Activated naive CD4-positive, alpha-beta T cell treated with anti-CD3 and anti-CD28 coated beads, Interleukin-2, amount 50 U/mL, for 72 hours (primary cell): ENCODE measurements at places on chromosomes 3 and 15. TPM values are rescaled to one million over a fixed set of nuclear protein-coding genes. Genes with fewer than 3 reads are reported as not detected.

The KNG1 gene
- not detected for total RNA-seq

The JMJD7 gene
- 13.5 TPM for total RNA-seq

The RBP2 gene
- not detected for total RNA-seq

The MYH15 gene
- total RNA-seq = 0.18 TPM

The PRTG gene
- total RNA-seq = not detected

GRCh38 chr3:53102601-53103147, 27.6 kb downstream of the RFT1 start:
- peak; percentile 50 for DNase-seq

- DNase-seq = no peak
These were observed 44.8 kb upstream of the HES1 start for GRCh38 chr3:194091141-194091540.

DNA sequence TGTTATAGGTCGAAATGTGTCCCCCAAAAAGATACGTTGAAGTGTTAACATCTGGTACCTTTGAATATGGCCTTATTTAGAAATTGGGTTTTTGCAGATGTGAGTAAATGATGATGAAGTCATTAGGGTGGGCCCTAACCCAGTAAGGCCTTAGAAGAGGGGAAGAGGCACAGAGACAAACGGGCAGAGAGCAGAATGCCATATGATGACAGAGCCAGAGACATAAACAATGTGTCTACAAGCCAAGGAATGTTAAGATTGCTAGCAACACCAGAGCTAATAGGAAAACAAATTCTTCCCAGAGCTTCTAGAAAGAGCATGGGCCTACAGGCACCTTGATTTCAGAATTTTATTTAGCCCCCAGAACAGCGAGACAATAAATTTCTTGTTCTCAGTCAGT, 693.1 kb upstream of the NECTIN3 start:
- DNase-seq = no peak

GRCh38 chr3:123439806-123440580, 8.9 kb downstream of the ADCY5 start:
- no peak for DNase-seq

- no peak for DNase-seq
These were observed 113.8 kb downstream of the FRMD5 start for GRCh38 chr15:44081026-44082013.

DNA sequence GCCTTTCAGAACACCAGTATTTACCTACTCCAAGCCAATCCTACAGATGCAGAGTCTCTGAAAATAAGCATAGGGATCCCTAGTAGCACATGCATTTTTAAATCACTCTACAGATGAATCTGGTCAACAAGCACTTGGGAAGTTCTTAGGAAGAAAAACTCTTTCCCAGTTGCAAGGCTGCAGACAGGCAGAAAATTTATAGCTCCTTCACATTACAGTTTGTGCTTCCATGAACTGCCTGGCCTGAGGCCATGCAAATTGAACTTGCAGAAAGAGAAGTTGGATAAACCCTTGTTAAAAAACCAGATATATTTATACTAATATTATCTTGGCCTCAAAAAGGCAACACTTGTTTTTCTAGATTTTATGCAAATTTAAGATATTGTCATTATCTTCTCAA, 256.9 kb downstream of the EPHA3 start:
- DNase-seq = no peak

GRCh38 chr15:34813446-34814190, 18.3 kb upstream of the ACTC1 start:
- DNase-seq = no peak

DNA sequence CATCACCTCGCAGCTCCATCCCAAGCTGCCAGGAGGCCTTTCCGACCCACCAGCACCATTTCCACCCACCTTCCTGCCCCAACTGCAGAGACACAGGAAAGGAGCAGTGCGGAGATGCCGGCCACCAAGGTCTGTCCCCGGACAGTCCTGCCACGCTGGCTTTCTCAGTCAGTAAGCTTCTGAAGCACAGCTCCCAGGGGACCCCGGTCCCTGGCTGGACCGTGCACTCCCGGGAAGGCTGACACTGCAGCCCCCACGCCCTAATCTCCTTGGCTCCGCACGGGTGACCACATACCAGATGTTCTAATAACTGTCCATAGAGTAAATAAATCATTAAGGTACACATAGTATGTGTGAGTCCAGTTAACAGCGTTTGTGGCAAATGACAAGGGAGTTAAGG, 73.5 kb downstream of the VGLL4 start:
- no peak for DNase-seq

DNA sequence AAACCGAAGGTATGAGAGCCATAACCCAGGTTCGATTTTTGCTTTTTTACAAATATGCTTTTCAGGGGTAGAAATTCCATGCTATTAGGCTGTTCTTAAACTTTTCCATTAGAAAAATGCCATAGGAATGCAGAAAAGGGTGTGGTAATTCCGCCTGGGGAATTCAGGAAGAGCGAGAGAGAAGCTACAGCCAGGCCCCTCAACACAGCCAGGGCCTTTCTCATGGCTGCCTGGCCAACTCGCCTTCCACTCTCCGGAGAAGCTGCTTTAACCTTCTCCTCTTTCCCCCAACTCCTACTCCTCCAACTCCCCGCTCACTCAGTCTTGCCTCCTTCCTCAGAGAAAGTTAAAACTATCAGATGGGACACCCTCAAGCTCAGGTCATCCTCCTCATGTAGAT, 9.1 kb upstream of the TICRR start:
- no peak for DNase-seq

GRCh38 chr15:51982770-51983103, 11.2 kb upstream of the LEO1 start:
- no peak for DNase-seq

DNA sequence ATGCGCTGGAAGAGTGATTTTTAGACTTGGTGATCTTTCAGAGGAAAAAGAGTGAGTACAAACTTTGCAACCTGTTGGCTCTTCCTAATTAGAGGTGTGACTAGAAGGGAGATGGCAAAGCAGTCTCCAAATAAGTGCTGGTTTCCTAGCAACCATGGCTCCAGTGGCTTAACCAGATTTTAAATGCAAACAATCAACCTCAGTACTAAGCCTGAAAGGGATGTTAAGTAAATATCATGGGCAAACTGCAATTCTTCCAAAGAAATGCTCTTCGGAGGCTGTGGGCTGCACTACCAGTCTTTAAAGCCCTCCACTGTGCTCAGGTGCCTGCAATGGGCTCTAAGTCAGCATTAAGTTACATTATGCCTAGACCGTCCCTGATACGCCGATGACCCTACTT, 678.1 kb upstream of the CCDC54 start:
- no peak for DNase-seq

GRCh38 chr3:30623351-30623750, 16.9 kb downstream of the TGFBR2 start:
- no peak for DNase-seq

GRCh38 chr15:57215326-57215725, 161.0 kb upstream of the CGNL1 start:
- DNase-seq = no peak
